ENCODE measurements at places on chromosomes 7 and 10.

DNA sequence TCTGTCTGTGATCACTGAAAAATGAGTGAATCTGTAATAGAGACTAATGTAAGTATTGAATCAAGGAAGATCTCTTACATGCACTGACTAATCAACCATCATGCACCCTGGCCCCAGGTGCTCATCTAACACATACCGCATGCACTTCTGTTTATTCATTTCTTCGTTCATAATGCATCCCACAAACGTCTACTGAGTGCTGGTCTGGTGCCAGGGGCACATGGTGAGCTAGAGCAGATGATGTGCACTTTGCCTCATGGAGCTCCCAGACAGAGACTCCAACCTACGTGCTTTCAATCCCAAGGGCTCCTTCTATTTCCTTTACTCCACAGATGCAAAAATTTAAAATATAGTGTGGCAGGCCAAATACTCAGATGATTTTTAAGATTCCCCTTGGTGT, 10.7 kb downstream of the C10orf90 start:
- no peak for DNase-seq

- peak; percentile 6 for DNase-seq
These were observed 85.4 kb downstream of the ICA1 start for GRCh38 chr7:8176370-8177081.

- no peak for DNase-seq
These were observed 89.4 kb upstream of the SEMA3E start for GRCh38 chr7:83738291-83738835.

- no peak for DNase-seq
These were observed 35.2 kb downstream of the GPAM start for GRCh38 chr10:112148331-112148730.

GRCh38 chr10:59655309-59655708, 54.3 kb downstream of the SLC16A9 start:
- DNase-seq: no peak

GRCh38 chr7:51376420-51377092, 59.9 kb upstream of the COBL start:
- no peak for DNase-seq

DNA sequence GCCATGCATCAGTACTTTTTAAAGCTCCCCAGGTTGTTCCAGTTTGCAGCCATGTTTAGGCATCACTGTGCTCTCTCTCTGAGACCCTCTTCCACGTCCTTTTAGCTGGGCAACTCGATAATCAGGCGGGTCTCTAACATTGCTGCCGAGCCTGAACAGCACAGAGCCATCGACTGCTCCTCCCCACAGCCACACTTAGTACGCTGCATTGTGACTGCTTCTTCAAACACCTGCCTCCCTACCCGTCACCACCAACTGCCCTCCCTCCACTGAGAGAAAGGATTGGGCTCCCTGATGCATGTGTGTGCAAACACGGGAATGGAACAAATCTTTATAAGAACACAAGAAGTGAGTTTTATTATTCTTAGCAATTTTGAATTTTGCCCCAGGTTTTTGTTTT, 11.4 kb upstream of the TACR2 start:
- DNase-seq: peak; percentile 32

DNA sequence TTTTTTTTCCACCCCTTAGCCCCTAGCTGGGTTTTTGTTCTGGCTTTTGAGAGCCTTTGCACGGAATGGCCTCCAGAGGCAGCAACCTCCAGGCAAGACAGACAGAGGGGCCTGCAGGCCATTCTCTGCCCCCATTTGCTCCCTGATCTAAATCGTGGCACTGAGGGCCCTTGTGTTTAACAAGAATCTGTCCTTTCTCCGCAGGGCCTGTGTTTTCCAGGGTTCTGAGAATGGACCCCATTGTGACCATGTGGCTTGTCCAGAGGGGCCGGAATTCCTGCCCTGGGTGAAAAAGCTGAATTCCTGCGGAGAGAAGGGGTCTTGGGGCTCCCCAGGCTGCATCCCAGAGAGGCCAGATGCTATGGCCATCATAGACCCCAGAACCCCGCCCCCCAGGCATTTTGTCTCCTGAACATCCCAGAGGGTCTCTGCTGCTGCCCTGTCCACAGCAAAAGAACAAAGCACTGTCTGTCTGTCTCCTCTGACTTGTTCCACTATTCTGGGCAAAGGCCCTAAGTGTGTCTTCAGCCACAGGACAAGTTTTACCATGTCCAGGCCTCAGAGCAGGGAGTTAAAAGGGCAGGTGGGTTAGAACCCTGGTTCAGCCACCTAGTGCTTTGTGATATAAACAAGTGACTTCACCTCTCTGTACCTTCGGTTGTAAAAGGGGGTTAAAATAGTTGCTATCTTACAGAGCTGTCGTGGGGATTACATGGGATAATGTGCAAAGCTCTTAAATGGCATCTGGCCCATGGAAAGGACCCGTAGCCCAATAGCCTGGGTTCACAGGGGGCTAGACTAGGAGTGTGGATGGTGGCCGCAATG, 155.6 kb downstream of the SH3PXD2A start:
- no peak for DNase-seq

DNA sequence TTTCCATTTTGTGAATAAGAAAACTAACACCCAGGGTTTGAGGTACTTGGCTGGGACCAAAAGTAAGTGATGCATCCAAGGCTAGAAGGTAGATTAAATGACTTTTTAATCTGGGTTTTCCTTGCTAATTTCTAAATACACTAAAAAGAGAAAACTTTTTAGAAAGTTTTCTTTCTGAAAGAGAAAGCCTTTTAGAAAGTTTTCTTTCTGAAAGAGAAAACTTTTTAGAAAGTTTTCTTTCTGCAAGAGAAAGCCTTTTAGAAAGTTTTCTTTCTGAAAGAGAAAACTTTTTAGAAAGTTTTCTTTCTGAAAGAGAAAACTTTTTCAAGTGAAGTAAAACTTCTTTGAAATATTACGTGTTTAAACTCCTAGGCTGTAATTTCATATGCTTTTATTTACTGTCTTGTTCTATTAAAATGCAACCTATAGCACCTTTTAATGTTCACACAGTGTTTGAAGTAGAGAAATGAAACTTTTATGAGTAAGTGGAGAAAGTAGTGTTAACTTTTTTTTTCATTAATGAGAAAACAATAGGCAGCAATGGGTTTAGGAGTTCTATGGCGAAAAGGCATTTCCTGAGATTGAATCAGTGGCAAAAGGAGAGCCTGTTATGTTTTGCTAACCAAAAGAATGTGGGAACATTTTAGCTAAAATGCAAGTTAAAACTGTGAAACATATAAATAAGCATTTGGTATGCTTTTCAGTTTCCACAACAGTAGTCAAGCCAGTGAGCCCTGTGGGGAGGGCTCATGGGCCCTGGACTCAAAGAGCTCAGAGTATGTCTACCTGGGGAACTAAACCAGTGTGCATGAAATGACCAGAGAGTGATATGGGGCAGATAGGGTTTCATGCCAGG, 103.7 kb downstream of the RBM20 start:
- DNase-seq: no peak

DNA sequence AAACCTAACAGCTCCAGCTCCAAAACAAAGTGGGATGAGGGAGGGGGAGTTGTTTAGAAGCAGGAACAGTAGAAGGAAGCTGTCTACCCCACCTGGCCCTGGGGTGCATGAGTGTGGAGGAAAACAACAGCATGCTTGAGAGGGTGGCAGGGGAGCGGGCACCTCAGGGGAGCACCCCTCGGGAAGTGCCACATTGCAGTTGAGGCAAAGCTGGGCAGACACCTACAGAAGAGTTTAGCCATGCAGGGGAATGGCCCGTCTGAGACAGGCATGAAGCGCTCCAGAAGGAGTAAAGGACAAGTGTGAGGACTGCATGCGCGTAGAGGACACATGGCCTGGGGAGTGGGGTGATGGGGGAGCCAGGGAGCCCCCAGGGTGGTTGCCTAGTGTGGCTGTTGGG, 18.1 kb downstream of the CHAT start:
- DNase-seq: no peak

GRCh38 chr7:96786261-96786997, 76.8 kb upstream of the SEM1 start:
- no peak for DNase-seq

- no peak for DNase-seq
These were observed 62.7 kb downstream of the LGI1 start for GRCh38 chr10:93820434-93820833.

DNA sequence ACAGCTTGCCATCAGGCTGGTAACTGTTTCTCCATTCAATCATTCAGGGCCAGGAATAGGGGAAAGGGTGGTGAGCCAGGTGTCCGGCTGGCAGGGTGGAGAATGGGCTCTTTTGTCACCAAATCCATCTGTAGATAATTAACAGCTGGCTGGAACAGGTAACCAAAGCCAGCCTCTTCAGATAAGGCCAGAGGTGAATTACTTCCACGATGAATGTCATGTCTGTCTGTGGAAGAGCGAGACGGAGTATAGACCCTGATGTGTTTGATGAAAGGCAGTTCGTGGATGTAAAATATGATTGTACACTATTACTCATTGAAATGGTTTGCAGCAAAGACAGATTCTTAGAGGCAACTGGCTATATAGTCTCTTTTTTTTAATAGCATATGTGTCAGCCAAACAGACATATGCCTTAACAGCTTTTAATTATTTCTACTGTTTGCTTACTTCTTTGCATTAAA, 149.8 kb downstream of the KLF6 start:
- no peak for DNase-seq

GRCh38 chr10:79202188-79203013, 133.6 kb downstream of the ZMIZ1 start:
- DNase-seq: peak; percentile 30

- DNase-seq: no peak
These were observed 4.7 kb upstream of the ERCC6 start for GRCh38 chr10:49543604-49544003.

- no peak for DNase-seq
These were observed 1548.1 kb upstream of the LRRTM3 start for GRCh38 chr10:65377687-65378086.

- DNase-seq: no peak
These were observed 40.2 kb upstream of the PDLIM1 start for GRCh38 chr10:95330966-95331453.

GRCh38 chr10:84181631-84182030, 8.0 kb downstream of the GPR15LG start:
- no peak for DNase-seq

DNA sequence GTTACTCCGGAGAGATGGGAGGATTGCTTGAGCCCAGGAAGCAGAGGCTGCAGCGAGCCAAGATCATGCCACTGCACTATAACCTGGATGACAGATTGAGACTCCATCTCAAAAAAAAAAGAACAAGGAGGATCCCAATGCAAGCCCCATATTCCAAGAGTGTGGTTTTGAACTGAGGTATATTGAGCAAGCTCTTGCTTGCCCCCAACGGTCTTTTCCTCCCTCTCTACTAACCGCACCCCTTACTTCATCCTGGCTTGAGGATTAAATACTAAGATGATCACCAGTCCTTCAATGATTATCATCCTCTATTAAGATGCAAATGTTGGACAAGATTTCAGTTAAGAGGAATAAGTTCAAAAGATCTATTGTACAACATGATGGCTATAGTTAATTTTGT, 12.5 kb upstream of the SRGN start:
- DNase-seq: no peak

DNA sequence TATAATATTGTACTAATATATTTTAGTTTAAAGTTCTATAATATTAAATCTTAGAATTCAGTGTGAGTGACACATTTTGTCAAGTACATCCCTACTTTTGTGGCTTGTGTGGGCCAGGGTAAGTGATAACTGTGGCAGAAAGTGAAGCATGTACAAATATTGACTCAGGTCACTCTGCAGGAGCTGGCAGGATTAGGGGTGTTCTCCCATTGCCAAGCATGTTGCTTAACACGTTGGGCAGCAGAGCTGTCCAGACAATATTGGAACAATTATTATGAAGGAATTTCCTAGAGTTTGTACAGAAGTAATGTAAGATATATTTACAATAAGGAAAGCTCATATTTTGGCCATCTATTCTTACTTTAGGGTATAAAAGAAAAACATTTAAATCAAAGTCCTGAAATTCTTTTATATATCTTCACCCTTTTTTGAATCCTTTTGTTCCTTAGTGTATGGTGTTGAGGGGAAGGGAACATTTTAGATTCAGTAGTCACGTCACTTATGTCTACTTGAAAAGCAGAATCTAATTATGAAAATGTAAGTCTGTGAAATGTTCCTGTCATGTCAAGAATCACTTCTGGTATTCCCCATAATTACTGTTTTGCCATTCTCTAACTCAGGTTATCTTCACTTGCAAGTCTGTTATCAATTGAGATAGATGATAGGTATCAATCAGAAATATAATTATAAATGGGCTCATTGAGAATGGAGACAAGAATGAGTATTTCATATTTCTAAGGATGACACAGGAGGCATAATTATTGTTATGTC, 4.0 kb downstream of the HDAC9 start:
- DNase-seq: peak; percentile 56

DNA sequence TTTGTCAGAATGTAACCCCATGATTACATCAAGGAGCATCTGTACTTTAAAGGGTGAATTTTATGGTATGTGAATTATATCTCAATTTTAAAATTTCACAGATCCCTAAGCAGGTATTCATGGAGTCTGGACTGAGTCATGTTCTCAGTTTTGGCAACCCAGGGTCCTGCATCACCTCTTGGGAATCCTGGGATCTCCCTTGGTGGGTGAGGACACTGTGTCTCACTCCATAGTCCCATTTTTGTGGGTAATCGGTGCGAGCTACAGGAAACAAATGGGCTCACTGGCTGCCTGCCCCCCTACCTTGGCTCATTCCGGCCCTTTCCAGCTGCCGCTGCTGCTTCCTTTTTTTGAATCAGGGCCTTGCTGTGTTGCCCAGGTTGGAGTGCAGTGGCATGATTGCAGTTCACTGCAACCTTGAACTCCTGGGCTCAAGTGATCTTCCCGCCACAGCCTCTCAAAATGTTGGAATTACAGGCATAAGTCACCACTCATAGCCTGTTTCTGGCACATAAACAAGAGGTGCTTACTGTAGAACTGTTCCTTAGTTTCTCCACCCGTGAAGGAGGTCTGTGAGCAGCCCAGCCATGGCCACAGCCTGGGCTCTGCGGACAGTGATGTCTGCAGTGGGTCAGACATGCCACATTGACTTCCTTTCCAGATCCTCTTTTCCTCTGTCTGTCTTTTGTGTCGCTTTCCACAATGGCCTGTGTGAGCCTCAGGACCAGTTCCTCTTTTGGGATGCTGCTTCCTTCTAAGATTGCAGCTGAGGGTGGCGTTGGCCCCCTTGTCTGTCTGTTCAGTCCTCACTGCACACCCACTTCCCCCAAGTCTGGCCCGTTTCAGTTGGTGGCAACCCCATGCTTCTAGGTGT, 14.5 kb downstream of the PALD1 start:
- DNase-seq: no peak

- DNase-seq: no peak
These were observed 96.4 kb downstream of the SLIT1 start for GRCh38 chr10:97089209-97089870.

GRCh38 chr10:10658172-10658785, 359.4 kb upstream of the CELF2 start:
- DNase-seq: no peak

- DNase-seq: no peak
These were observed 18.6 kb downstream of the ST7 start for GRCh38 chr7:116971869-116972268.

Data from SHP77 (cell line).